ENCODE measurements at places on chromosomes 11 and 22. TPM values are rescaled to one million over a fixed set of nuclear protein-coding genes. Genes with fewer than 3 reads are reported as not detected.

TRIM66 gene
- total RNA-seq, result 17.9 TPM

DNA sequence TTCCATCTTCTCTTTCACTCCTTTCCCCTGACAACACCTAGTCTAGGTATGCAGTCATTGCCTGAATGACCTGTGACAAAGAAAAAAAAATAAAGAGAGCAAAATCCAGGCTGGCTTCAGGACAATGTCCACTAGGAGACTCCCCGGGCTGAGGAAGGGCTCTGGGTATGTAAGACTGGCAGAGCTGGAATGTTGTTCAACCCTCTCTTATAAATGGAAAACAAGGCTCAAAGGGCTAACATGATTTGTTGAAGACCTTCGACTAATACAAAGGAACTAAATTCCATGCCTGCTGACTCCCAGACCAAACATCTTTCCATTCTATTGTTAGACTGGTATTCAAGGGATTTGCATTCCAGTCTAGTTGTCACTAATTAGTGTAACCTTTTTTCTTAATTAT lies 122.2 kb downstream of the ARL14EP start:
- H3K27me3 ChIP-seq, result no peaks in the 10 kb centered on the region
- no peak for DNase-seq
- no peak overlapping the region for H3K27ac ChIP-seq
- H3K4me1 ChIP-seq, result no peaks in the 10 kb centered on the region
- no peak overlapping the region for H3K4me3 ChIP-seq

DNA sequence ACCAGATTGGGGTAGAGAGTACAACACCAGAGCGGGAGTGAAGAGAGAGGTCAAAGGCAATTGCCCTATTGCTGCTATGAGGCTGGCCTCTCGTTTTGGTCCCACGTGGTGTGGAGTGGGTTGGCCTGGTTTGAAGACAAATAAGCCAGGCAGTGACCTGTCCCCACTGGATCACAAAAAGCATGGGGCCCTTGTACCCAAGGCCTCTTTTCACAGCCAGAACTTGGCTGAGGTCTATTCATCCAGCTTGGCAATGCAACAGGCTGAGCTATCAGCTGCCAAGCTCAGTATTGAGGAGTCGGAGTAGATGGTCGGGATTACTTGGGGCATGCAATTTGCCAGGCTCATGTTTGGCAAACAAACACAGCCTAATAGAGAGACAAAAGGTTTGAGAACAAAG lies 19.2 kb upstream of the GALNT18 start:
- H3K27ac ChIP-seq, result no peak overlapping the region
- H3K4me3 ChIP-seq, result no peak overlapping the region
- DNase-seq, result no peak
- no peaks in the 10 kb centered on the region for H3K27me3 ChIP-seq
- H3K4me1 ChIP-seq, result no peaks in the 10 kb centered on the region
- H3K36me3 ChIP-seq, result no peaks in the 10 kb centered on the region

GRCh38 chr22:21823740-21824444 lies 43.6 kb downstream of the MAPK1 start:
- H3K36me3 ChIP-seq, result no peaks in the 10 kb centered on the region
- peaks cover 39% of the 10 kb centered on the region for H3K4me1 ChIP-seq
- no peak overlapping the region for H3K4me3 ChIP-seq
- H3K27ac ChIP-seq, result no peak overlapping the region
- no peaks in the 10 kb centered on the region for H3K27me3 ChIP-seq

- no peaks in the 10 kb centered on the region for H3K36me3 ChIP-seq
- peaks cover 10% of the 10 kb centered on the region for H3K27me3 ChIP-seq
- peaks cover 11% of the 10 kb centered on the region for H3K4me1 ChIP-seq
- no peak overlapping the region for H3K4me3 ChIP-seq
- no peak for DNase-seq
These were observed 2.4 kb upstream of the MB start for GRCh38 chr22:35619336-35620094.

DNA sequence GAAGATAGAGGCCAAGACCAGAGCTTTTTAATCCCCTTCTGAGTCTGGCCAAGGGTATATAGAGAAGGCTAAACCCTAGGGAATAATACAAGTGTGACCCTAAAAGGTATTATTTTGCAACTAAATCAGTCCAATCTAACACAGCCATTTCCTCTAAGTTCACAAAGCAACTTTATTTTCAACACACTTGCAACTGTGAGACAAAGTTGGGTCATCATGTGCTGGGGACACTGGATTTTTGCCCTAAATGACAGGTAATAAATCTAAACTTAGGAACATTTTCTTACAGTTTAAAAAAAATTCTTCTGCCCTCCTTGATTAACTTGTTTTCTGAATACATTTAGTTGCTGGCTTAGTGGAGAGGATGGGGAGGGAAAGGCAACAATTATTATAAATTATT lies 78.3 kb downstream of the DDIAS start:
- no peak overlapping the region for H3K27ac ChIP-seq
- DNase-seq, result no peak
- H3K4me3 ChIP-seq, result no peak overlapping the region
- peaks cover 3% of the 10 kb centered on the region for H3K4me1 ChIP-seq
- no peaks in the 10 kb centered on the region for H3K36me3 ChIP-seq

GRCh38 chr22:41768430-41768829 lies 32.0 kb upstream of the CCDC134 start:
- no peak overlapping the region for H3K4me3 ChIP-seq
- H3K27ac ChIP-seq, result no peak overlapping the region
- no peak for DNase-seq
- no peaks in the 10 kb centered on the region for H3K36me3 ChIP-seq

APOBEC3H gene
- total RNA-seq, result 6.1 TPM

GRCh38 chr11:74929431-74930363 lies 19.2 kb downstream of the XRRA1 start:
- DNase-seq, result peak; percentile 52
- no peak overlapping the region for H3K27ac ChIP-seq
- no peak overlapping the region for H3K4me3 ChIP-seq

DNA sequence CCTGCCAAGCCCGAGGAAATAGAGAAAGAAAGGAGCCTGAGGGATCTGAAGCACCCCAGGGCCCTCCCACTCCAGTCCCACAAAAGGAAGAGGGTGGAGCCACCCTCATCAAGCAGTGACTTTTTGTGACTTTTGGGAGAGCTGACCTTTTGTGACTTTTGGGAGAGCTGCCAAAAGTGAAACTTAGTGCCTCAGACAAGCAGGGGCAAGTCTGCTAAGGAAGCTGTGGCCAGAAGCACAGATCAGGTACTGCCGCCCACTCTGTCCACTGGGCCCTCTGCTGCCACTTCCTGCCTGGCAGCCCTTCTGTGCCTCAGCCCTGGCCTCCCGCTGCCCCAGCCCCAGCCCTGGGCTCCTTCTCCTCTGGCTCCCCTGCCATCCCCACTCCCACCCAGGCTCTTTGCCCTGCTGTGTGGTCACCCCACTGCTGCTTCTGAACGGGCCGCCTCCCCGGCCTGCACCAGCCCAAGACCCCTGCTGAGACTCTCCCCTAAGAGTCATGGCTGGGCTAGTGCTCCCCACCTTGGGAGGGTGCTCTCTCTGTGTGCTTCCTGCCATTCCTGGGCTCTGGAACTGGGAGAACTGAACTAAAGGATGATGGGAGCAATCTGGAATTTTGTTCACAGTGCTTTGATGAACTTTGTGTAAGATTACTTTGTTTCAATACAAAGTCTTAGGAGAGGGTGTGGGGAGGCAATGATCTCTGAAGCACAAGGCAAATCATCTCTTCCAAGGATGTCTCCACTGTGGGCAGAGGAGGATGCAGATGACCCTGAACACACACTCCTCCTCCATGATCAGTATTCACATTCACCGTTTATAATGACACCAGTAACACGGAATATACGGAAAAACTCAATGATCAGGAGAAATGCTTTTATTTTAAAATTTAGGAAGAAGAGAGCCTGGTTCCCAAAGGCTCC lies at the start of gene APOBEC3H:
Gene APOBEC3H (plus strand): TSS at position 147 of the 923 bp plus-strand sequence. CDS start 3,035 bp downstream, outside the sequence.
- H3K4me3 ChIP-seq, result peak within 1 kb of the TSS; percentile 22
- DNase-seq, result no peak
- H3K27ac ChIP-seq, result peak within 1 kb of the TSS; percentile 95
- H3K4me1 ChIP-seq, result peaks cover 82% of the 10 kb centered on the region
- no peaks in the 10 kb centered on the region for H3K27me3 ChIP-seq
- H3K36me3 ChIP-seq, result no peaks in the 10 kb centered on the region

FAM181B gene
- total RNA-seq, result 0.18 TPM

DNA sequence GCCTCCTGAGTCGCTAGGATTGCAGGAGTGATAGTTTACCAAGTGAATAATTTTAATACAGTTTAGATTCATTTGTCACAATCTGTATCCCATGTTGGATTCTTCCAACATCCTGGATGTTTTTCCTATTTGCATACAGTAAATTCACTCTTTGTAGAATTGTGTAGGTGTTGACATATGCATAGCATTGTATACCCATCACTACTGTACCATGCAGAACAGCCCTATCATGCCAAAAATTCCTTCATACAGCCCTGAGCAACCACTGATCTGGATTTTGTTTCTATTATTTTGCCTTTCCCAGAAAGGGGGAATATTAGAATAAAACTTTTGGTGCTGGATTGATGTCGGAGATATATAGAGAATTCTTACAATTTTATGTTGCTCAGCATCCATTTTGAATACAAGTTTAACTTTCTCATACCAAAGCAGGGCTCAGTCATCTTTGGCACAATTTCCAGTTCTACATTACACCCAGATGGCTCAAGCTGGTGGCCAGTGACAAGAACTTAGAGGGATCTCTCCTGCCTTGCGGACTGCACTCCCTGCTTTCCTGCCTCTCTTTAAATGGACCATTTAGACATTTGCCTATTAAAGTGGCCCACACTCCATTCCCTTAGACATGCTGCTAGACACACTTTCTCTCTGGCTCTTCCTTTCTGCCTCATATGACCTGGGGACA lies 45.4 kb upstream of the CFAP300 start:
- no peak overlapping the region for H3K4me3 ChIP-seq
- no peaks in the 10 kb centered on the region for H3K36me3 ChIP-seq
- no peaks in the 10 kb centered on the region for H3K4me1 ChIP-seq
- H3K27ac ChIP-seq, result no peak overlapping the region
- no peaks in the 10 kb centered on the region for H3K27me3 ChIP-seq
- no peak for DNase-seq

SLC22A8 gene
- total RNA-seq, result not detected

DNA sequence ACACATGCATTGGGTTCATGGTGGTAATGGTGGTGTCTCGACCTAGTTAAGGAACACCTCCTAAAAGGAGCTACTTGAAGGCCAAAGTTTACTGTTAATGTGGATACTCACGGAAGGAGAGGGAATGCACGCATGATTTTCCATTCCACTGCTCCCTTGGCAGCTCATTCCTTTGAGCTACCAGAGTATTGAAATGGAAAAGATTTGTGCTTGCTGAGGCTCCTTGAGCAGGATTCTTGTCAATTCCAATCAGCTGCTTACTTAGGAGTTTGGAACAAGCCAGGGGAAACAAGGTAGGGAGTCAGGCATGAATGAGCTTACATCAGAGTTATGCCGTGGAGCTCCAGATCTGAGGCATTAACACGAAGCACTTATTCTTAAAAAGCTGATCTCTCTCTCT lies 108.8 kb downstream of the GRIA4 start:
- H3K36me3 ChIP-seq, result no peaks in the 10 kb centered on the region
- no peaks in the 10 kb centered on the region for H3K27me3 ChIP-seq
- H3K27ac ChIP-seq, result no peak overlapping the region
- DNase-seq, result no peak
- H3K4me1 ChIP-seq, result no peaks in the 10 kb centered on the region
